ENCODE measurements at places on chromosomes 11 and 22.

- DNase-seq: no peak
These were observed 108.2 kb upstream of the OR4B1 start for GRCh38 chr11:48108231-48109045.

DNA sequence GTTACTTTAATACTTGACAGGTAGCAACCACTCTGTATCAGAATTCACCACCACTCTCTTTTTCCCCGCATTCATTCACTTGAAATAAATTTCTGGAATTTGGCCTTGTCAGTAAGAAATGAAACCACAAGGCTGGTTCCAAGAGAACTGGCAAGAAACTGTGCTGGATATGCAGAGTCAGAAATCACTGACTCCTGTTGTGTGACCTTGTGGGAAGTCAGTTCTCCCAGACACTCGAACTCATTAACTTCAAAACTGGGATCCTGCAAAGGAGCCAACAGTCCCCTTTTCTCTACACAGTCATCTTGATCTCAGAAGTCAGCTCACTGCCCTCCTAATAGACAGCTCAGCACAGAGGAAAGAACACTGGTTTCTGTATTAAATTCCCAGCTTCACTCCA, 142.7 kb downstream of the LRRC4C start:
- no peak for DNase-seq

DNA sequence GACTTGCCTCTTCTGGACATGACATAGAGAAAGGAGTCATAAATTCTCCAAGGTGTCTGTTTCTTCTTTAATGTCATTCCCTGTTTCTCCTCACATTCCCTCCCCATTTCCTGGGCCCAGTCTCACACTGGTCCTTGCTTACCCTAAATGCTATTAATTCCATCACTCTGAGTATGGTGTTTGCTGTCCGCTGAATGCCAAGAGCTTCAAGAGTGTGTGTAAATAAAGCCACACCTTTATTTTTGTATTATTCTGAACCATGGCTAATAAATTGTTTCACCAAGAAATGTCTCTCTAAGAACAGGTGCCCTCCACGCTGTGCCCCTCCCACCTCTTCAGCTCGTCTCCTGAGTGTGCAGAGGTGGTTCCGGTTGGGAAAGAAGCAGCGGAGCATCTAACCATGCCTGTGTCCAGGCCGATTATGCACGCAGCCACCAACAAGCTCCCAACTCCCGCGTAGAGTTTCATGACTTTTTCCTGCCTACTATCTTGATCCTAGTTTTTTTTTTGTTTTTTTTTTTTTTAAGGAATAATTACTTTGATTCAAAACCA, 8.6 kb downstream of the TMEM121B start:
- DNase-seq: no peak

- DNase-seq: no peak
These were observed 62.5 kb downstream of the EHF start for GRCh38 chr11:34683396-34683795.

DNA sequence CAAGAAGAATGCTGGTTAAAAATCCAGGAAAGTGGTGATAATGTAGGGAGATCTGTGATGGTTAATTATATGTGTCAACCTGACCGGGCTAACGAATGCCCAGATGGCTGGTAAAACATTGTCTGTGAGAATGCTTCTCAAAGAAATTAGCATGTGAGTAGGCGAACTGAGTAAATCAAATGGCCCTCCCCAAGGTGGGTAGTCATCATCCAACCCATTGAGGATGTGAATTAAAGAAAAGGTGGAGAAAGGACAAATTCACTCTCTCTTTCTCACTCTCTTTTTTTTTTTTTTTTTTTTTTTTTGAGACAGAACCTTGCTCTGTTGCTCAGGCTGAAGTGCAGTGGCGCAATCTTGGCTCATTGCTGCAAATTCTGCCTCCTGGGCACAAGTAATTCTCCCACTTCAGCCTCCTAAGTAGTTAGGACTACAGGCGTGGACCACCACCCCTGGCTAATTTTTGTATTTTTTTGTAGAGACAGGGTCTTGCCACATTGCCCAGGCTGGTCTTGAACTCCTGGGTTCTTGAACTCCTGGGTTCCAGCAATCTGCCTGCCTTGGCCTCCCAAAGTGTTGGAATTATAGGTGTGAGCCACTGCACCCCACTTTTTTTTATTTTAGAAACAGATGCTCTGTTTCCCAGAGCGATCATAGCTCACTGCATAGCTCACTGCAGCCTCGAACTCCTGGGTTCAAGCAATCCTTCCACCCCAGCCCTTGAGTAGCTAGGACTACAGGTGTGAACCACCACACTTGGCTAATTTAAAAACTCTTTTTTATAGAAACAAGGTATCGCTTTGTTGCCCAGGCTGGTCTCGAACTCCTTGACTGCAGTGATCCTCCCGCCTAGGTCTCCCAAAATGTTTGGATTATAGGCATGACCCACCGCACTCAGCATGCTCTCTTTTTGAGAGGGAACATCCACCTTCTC, 22.0 kb upstream of the P2RY6 start:
- peak; percentile 40 for DNase-seq

- DNase-seq: no peak
These were observed 5.1 kb downstream of the BID start for GRCh38 chr22:17769013-17769715.

DNA sequence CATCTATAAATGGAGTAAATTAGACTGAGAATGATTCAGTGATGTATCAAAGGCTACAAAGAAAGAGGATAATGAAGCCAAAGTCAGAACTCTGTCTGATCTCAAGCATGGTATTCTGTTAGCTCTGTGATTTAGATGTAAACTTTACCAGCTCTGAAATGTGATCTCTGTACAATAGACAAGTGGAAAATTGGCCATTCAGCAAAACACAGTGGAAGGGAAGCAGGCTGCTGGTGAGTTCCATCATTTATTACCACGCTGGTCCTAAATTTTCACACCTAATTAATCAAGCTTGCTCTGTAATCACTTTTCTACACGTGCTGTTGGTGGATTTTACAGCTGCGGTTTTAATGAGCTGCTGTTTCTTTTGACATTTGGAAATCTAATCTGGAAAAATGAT, 145.1 kb upstream of the OPCML start:
- no peak for DNase-seq

DNA sequence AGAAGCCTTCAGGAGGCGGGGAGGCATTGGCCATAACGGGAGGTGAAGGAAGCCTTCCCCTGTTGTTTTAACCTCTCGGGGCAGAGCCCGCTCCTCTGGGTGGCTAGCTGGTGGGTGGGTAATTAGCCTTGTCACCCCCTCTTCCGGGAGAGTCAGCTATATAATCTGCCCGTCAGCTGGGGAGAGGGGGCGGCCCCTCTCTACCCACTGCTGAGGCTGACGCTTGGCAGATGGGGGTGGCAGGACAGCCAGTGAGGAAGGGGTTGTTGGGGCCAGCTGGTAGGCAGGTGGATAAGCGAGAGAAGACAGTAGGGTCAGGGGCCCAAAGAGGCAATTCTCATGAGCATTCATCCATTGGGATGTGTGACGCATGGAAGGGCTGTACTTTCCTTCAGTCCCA, 33.0 kb upstream of the SYT7 start:
- DNase-seq: no peak

GRCh38 chr11:122023614-122024250, 92.3 kb downstream of the BLID start:
- no peak for DNase-seq

GRCh38 chr11:117546431-117547194, 219.0 kb downstream of the CEP164 start:
- DNase-seq: no peak

DNA sequence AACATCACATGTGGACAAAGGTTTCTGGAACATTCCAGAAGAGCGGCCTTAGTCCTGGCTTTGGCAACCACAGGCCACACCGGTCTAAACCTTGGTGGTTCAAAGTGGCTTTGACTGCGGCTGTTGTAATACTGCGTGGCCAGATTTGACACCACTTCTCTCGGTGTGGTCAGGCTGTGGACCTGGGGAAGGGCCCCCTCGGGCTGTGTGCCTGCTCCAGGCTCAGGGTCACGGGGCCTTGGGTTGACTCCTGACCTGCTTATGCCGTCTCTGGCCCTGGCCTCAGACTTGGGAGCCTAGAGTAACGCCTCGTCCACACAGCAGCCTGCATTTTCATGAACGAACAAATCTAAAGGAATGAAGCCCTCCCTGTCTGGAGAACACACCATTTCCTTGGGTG, 118.0 kb downstream of the PHF21B start:
- DNase-seq: no peak

GRCh38 chr22:26972286-26972685, 314.9 kb downstream of the MIAT start:
- no peak for DNase-seq

DNA sequence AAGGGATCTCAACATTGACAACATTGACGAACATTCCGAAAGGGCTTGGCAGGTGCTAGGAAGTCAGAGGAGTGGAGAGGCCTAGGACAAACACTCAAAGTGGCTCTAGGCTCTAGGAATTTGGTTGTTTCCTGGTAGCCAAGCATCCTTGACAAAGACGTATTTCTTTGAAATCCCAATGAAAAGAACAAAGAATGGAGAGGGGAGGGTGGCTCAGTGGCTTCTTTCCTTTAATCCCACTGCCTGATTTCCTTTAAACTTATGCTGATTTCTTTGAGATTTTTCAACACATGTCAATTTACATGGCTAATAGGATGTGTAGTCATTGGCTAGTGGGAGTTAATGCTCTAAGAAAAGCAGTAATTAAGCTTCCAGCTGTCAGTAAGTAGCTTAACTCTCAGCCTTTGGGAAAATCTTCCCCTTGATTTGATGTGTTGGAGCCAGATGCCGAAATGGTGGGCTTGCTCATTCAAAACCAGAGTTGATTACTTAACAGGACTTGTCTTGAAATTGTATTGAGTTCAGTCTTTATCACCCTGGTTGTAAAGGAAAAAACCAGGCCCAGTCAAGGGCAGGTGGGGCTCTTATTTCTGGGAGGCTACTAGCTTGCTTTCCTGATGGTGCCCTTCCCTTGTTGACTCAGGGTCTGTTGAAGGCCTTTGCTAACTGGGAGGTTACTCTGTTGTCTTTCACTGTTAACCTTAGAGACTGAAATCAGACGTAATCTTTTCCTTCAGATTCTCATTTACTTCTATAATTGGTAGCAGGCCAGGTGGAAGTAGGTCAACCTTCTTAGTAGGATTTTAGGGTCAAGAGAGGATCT, 44.6 kb upstream of the SORL1-AS1 start:
- no peak for DNase-seq

DNA sequence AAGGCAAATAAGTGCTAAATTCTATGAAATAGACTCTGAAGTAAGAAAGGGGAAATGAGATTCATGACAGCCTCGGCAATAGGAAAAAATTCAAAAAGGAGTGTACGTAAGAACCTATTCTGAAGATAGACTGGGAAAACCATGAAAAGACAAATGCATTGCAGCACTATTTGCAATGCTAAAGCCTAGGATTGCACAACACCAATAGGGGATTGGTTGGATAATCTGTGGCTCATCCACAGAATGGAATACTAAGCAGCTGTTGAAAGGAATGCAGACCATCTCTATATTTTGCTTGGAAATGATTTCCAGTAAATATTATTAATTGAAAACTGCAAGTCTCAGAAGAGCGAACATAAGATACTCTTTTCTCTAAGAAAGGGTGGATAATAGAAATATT, 91.7 kb upstream of the CLMP start:
- DNase-seq: no peak

DNA sequence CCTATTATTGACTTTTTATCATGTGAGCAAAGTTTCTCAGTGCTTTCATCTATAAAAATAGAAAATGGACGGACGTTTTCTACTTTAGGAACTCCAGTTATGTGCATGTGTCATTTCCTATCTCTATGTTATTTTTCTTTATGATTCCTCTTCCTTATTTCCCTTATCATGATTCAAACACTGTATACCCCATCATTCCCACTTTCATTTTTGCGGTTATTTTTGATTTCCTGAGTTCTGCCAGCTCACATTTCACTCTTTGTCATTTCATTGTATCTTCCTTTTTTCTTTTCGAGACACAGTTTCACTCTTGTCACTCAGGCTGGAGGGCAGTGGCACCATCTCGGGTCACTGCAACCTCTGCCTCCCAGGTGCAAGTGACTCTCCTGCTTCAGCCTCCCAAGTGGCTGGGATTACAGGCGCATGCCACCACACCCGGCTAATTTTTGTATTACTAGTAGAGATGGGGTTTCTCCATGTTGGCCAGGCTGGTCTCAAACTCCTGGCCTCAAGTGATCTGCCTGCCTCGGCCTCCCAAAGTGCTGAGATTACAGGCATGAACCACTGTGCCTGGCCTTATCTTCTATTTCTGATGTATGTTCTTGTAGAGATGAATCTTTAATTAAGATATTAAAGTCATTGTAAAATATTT, 21.5 kb downstream of the C11orf58 start:
- DNase-seq: no peak

DNA sequence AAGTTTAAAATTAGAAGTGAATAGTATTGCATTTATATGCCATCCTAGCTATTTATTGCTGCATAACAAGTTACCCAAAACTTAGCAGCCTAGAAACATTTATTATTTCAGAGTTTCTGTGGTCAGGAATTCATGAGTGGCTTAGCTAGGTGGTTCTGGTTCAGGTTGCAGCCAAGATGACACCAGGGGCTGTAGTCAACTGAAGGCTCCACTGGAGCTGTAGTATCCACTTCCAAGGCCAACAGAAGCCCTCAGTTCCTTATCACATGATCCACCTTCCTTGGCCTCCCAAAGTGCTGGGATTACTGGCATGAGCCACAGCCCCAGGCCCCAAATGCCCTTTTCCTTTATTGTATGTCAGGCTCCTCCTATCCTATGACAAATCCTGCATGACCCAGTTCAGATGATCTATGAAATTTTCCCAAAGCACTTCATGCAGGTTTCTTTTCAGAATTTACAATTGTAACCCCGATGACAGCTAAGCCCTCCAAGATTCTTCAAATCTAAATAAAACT, 6.1 kb upstream of the ALG8 start:
- no peak for DNase-seq

DNA sequence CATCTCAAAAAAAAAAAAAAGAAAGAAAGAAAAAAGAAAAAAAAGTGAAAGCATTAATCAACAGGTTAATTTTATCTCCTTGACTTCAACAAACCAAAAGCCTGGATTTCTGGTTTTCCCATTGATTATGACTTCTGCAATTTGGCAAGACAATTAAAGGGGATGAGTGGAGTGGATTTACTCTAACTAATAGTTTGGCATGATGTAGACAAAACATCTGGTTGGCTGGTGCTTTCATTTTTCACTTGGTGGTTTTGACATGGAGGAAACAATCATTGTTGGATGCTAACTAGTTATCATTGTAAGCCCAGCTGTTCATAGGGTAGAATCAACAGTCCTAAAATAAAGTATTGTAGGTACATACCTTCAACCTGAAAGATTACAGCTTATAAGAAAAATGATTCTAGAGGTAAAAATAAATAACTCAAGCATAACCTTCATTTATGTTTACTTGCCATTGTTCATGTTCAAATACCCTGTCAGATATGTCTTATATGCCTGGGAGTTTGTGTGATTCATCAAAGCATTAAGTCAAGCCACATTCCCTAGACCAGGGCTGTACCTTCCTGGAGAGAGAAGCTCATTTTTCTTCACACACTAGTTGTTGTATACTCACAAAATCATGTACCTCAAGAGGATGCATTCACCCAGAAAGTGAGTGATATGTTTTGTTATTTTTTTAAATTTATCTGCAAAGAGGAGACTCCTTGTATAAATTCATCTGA, 15.1 kb downstream of the FIBIN start:
- no peak for DNase-seq
